Placental epithelial cell (primary cell): ENCODE measurements at places on chromosomes 1 and 21. TPM values are rescaled to one million over a fixed set of nuclear protein-coding genes. Genes with fewer than 3 reads are reported as not detected.

Gene ADAMTS1
- total RNA-seq, result 47.1 and 57.5 TPM in 2 replicates

Gene SH2D1B
- not detected in 2 replicates for total RNA-seq

Gene HUNK
- total RNA-seq, result 0.22 and 0.79 TPM in 2 replicates

Gene KCNN3
- under 0.01 TPM in 2 replicates for total RNA-seq

Gene PLA2G2A
- total RNA-seq, result not detected in 2 replicates

Gene C1orf174
- 20.0 and 20.8 TPM in 2 replicates for total RNA-seq
